ENCODE measurements at places on chromosomes 16 and 17. TPM values are rescaled to one million over a fixed set of nuclear protein-coding genes. Genes with fewer than 3 reads are reported as not detected.
A peak's percentile ranks its signal among the peaks of the same experiment; 100 is the strongest.

Gene FOXN1
- total RNA-seq = not detected

Gene ADORA2B
- 42.7 TPM for total RNA-seq

GRCh38 chr17:59511726-59512125 is 53.7 kb upstream of the DHX40 start:
- no peaks in the 10 kb centered on the region for H3K27me3 ChIP-seq
- H3K4me1 ChIP-seq = 0 out of 2 replicates have a peak, but pooled peaks cover 7% of the 10 kb centered on the region
- H3K4me3 ChIP-seq = no peak overlapping the region
- no peak for DNase-seq
- no peak overlapping the region for H3K27ac ChIP-seq
- H3K36me3 ChIP-seq = no peaks in the 10 kb centered on the region

- H3K27me3 ChIP-seq = no peaks in the 10 kb centered on the region
- no peaks in the 10 kb centered on the region for H3K36me3 ChIP-seq
- H3K4me3 ChIP-seq = no peak overlapping the region
- no peak overlapping the region for H3K27ac ChIP-seq
Observed at GRCh38 chr17:8140065-8141029, 11.9 kb downstream of the PER1 start.

Gene CLEC18B
- 0.58 TPM for total RNA-seq

Gene KCNH6
- not detected for total RNA-seq

DNA sequence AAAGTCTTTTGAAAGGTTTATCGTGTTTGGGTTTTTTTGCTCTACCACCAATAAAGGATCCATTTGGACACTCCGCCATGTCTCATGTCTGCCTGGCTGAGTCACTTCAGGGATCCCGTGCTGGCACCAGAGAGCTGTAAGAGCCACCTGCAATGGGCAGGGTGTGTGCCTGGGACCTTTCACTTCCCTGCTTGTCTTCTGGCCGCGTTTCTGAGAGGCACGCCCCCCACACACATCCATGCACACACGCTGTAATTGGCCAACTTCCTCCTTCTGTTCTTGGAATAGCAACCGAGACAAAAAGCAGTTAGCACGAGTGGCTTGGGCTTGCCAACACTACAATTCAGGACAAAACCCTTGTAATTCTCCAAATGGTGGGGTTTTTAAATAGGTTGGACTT is 9.8 kb upstream of the SOST start:
- H3K4me1 ChIP-seq = no peaks in the 10 kb centered on the region
- no peaks in the 10 kb centered on the region for H3K27me3 ChIP-seq
- no peak overlapping the region for H3K27ac ChIP-seq
- peaks cover 4% of the 10 kb centered on the region for H3K36me3 ChIP-seq
- H3K4me3 ChIP-seq = no peak overlapping the region
- DNase-seq = no peak

- H3K27ac ChIP-seq = peak overlapping the region; percentile 91
- peak overlapping the region; percentile 74 for H3K4me3 ChIP-seq
- peaks cover 16% of the 10 kb centered on the region for H3K4me1 ChIP-seq
- peak; percentile 92 for DNase-seq
- H3K36me3 ChIP-seq = peaks cover 31% of the 10 kb centered on the region
- H3K27me3 ChIP-seq = no peaks in the 10 kb centered on the region
Observed at GRCh38 chr16:31118223-31119155, 1.0 kb downstream of the KAT8 start.

GRCh38 chr16:78606545-78606944 is 507.1 kb downstream of the WWOX start:
- DNase-seq = no peak
- H3K36me3 ChIP-seq = no peaks in the 10 kb centered on the region
- no peak overlapping the region for H3K4me3 ChIP-seq
- H3K27me3 ChIP-seq = no peaks in the 10 kb centered on the region

DNA sequence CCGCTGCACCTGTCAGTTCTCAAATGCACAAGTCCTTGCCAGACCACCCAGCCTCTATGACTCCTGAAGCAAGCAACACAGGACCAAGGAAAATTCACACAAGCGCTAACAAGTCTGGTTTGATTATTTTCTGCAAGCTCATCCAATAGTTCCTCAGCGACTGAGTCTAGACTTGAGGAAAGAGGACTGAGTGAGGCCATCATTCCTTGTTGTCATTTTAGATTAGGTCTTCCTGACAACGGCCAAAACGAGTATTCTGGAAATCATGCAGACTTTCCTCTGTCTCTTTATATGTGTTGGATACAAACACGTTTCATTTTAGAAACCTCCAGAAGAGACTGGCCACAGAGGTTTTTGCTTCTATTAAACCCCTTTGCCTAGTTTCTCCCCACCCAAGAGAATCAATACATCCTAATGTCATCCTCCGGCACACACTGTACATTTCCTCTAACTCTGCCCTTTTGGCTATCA is 561 bp downstream of the CCDC47 start:
- no peak for DNase-seq
- peaks cover 44% of the 10 kb centered on the region for H3K4me1 ChIP-seq
- H3K27me3 ChIP-seq = no peaks in the 10 kb centered on the region
- peak overlapping the region; percentile 96 for H3K27ac ChIP-seq
- peak overlapping the region; percentile 80 for H3K4me3 ChIP-seq
- peaks cover 29% of the 10 kb centered on the region for H3K36me3 ChIP-seq

- peak; percentile 95 for DNase-seq
- H3K4me3 ChIP-seq = peak overlapping the region; percentile 39
- H3K4me1 ChIP-seq = peaks cover 49% of the 10 kb centered on the region
- no peaks in the 10 kb centered on the region for H3K36me3 ChIP-seq
- no peaks in the 10 kb centered on the region for H3K27me3 ChIP-seq
Observed at GRCh38 chr16:80027007-80027965, 426.7 kb upstream of the MAF start.

Gene SOX8
- not detected for total RNA-seq

DNA sequence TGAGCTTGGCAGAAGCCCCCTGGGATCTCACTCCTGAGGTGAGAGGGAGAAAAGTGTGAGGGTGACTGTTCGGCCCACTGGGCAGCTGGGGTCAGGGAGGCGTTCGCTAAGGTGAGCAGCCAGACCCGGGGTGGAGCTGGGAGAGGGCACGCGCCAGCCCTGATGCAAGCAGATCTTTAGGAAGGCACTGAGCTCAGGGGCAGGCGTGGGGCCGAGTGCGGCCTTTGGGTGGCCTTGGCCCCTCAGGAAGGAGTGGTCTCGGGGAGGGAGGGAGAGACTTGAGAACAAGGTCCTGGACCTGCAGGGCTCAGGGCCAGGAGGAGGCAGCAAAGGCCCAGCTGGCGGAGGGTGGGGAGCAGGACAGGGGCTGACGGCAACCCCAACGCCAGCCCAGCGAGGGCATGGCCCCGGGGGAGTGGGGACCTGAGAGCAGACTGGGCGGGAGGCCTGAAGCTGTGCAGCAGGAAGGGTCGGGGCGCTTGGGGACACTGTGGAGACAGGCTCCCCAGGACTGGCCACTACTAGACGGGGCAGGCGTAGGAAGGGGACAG is 14.5 kb upstream of the WDR45B start:
- H3K27ac ChIP-seq = no peak overlapping the region
- no peak for DNase-seq
- no peaks in the 10 kb centered on the region for H3K36me3 ChIP-seq
- no peak overlapping the region for H3K4me3 ChIP-seq
- H3K27me3 ChIP-seq = no peaks in the 10 kb centered on the region

Gene SHISA6
- total RNA-seq = not detected

Gene OSGIN1
- 41.3 TPM for total RNA-seq

Gene EFCAB13
- 3.2 TPM for total RNA-seq

DNA sequence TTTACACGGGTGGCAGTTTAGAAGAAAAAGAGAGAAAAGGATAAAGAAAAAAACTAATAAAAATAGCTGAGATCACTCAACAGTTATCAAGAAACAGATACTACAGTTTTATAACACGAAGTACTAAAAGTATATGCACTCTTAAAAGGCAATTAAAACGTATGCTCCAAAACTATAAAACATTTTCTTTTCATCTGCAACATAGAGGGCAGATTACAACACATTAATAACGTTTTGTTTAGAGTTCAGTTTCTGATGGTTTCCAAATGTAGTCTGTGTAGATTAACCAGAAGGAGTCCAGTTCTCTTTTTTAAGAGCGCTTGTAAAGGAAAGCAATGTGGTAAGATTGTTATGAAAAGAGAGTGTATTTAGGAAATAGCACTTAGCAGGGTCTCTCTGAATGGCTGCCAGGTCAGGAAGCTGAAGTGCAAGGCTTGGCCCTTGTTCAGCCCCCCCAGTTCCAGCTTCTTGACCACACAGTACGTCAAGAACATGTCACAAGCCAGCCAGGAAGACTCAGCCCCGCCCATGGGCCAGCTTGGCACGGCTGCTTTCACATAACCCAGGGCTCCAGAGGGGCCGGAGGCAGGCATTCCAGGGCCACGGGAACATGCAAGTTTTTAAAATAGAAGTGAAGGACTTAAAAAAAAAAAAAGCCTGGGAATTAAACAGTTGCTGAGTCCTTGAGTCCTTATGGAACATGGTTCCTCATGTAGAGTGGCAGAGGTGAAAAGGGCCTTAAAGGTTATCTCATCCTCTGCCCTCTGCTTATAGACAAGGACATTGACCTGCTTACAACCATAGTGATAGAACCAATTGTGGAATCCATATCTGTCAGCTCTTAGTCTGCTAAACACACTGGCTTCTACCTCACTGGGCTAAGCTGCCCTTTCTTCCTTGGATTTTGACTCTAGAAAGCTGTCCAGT is 147.4 kb upstream of the TBX2 start:
- DNase-seq = no peak
- no peak overlapping the region for H3K4me3 ChIP-seq
- no peaks in the 10 kb centered on the region for H3K27me3 ChIP-seq
- H3K36me3 ChIP-seq = no peaks in the 10 kb centered on the region
- no peaks in the 10 kb centered on the region for H3K4me1 ChIP-seq
- no peak overlapping the region for H3K27ac ChIP-seq

Gene FBXO39
- total RNA-seq = not detected

- H3K36me3 ChIP-seq = no peaks in the 10 kb centered on the region
- H3K27me3 ChIP-seq = no peaks in the 10 kb centered on the region
- no peak for DNase-seq
- H3K27ac ChIP-seq = no peak overlapping the region
- no peak overlapping the region for H3K4me3 ChIP-seq
Observed at GRCh38 chr17:40472733-40473452, 28.5 kb downstream of the TNS4 start.

DNA sequence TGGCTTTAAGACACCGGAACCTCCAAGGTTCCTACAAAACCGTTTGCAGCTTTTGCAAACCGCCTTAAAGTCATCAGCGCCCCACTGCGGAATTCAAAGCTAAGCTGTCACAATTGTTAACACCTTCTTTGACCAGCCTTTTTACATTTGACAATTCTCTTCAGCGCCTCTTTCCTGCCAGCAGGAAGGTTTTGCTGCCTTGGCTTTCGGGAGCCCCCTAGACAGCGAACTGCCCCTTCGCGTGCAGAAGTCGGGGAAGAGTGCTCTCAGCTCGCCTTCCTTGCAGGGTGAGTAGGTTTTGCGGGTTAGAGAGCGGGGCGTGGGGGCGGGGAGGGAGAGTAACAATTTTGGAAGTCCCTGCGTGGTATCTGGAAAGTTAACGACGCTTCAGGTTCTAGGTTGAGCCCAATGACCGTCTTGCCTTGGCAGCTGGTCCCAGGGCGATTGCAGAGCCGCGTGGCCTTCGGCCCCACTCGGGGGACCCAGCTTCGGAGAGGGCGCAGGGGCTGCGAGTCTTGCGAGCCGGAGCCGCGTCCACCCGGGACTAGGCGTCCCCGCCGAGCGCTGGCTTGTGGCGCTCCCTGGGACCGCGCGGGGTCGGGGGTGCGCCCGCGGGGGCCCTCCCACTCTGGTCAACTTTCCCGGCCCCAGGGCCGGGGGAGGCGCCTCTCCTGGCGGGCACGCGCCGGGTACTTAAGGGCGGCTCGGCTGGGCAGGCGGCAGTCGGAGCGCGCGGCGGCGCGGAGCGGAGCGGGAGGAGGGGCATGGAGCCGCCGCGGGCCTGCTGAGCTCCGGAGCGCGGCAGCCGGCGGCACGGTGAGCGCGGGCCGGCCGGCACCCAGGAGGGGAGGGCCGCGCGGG is at the start of gene HAS3:
Gene HAS3, plus strand, starts transcription at position 153 of the 861 bp plus-strand sequence. CDS start 3,743 bp downstream, outside the sequence.
- no peaks in the 10 kb centered on the region for H3K27me3 ChIP-seq
- peak within 1 kb of the TSS; percentile 93 for H3K4me3 ChIP-seq
- DNase-seq = peak; percentile 66
- H3K36me3 ChIP-seq = no peaks in the 10 kb centered on the region

DNA sequence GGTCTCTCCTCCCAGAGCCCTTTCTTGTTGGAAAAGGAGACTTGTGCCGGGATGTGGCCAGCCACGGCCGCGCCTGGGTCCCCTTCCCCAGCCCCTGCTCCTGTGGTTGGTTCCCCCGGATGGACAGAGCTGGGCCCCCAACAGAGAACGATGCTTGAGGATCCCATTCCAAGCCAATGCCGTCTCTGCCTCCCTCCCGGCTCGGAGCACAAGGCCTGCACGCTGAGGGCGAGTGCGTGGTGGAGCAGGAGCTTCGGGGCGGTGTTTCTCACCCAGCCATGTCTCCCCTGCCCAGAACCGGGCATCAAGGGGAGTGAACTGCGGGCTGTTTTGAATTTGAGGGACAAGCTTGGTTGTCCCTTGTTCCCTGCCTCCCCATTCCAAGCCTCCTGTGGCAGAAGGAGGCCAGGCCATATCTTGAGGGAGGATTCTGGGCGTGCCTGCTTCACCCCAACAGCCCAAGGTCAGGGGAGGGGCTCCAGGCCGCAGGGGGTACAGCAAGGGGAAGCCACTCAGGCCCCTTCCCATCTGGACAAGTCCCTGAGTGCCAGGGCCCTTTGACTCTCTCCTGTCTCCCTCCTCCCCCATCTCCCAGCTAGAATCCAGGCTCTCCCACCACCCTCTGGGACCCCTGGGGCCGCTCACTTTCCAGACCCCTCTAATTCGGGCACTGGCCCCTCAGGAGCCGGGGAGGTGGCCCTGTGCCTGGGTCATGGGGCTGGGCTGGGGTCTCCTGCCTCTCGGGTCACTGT is 43.6 kb downstream of the SOCS3 start:
- H3K27me3 ChIP-seq = no peaks in the 10 kb centered on the region
- peak overlapping the region; percentile 95 for H3K27ac ChIP-seq
- H3K36me3 ChIP-seq = no peaks in the 10 kb centered on the region
- peaks cover 39% of the 10 kb centered on the region for H3K4me1 ChIP-seq

- no peak overlapping the region for H3K27ac ChIP-seq
- H3K27me3 ChIP-seq = no peaks in the 10 kb centered on the region
- H3K36me3 ChIP-seq = no peaks in the 10 kb centered on the region
- DNase-seq = no peak
Observed at GRCh38 chr17:47701608-47702007, 7.6 kb downstream of the TBKBP1 start.

GRCh38 chr17:75891605-75892555 is 4.9 kb downstream of the TRIM65 start:
- no peak for DNase-seq
- H3K4me1 ChIP-seq = 0 out of 2 replicates have a peak, but pooled peaks cover 4% of the 10 kb centered on the region
- no peak overlapping the region for H3K27ac ChIP-seq
- no peaks in the 10 kb centered on the region for H3K27me3 ChIP-seq

GRCh38 chr16:4415538-4416199 is 727 bp downstream of the CORO7 start:
- peak overlapping the region; percentile 84 for H3K4me3 ChIP-seq
- H3K27me3 ChIP-seq = no peaks in the 10 kb centered on the region
- no peaks in the 10 kb centered on the region for H3K36me3 ChIP-seq
- no peak for DNase-seq
- H3K4me1 ChIP-seq = peaks cover 7% of the 10 kb centered on the region
- no peak overlapping the region for H3K27ac ChIP-seq
